Activated gamma-delta T cell treated with Interleukin-2 at 50 U/mL for 16 hours (primary cell): ENCODE measurements at places on chromosomes 1 and 21.

DNA sequence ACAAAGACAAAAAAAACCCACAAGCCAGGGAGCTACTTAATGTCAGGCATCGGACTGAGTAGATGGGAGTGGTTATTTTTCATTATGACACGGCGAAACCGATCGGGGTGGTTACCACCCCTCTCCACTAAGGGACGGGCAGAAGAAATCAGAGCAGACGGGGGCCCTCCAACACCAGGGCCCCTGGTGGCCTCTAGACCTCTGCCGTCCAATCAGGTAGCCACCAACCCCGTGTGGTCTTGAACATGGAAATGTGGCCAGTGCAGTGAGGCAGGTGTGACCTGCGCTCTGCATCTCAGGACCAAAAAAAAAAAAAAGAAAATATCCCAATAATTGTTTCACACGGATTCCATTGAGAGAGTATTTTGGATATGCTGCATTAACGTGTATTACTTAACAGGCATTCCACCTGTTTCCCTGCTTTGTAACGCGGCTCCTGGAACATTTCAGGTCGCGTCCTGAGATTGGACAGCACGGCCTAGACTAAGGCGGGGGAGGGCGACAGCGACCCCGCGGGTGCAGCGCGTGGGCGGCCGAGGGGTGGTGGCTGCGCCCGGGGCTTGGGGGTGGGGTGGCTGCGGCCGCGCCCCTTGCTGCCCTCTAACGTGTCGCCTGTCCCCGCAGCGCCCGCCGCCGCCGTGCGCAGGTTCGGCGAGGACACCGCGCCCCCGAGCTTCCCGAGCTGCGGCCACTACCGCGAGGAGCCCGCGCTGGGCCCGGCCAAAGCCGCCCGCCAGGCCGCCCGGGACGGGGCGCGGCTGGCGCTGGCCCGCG is 48.3 kb downstream of the SIM2 start:
- no peak for DNase-seq

- DNase-seq, result no peak
Observed at GRCh38 chr1:7535934-7536878, 234.9 kb upstream of the VAMP3 start.

GRCh38 chr1:224789311-224789710 is 140.2 kb upstream of the DNAH14 start:
- DNase-seq, result no peak

- no peak for DNase-seq
Observed at GRCh38 chr1:216113181-216113580, 310.1 kb downstream of the USH2A start.

DNA sequence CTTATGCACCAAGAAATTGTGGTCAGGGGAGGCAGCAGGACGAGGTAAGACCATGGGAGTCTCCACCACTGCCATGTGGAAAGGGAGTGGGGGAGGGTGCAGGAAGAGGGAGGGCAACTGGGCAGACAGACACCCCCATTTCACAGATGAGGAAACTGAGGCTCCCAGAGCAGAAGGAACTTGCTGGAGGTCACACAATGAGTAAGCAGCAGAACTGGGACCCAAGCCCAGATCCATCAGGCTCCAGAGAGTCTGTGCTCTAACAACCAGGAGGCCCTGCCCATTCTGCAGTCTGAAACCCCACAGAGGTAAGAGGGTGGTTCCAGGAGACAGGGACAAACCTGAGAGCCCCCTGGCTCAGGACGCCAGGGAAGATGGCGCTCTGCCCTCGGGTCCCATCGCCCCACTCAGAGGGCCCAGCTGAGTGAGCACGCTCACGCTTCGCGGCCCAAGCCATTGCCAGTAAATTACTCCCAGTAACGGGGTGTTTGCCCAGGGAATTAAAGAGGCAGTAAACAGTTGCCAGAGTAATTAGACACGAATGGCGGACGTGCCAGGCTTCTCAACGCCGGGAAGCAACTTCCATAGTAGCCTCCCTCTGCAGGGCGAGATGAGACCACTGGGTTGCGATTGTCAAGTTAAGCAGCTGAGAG is 59.2 kb downstream of the MATN1 start:
- DNase-seq, result no peak
